ENCODE measurements at places on chromosomes 1 and 21.

DNA sequence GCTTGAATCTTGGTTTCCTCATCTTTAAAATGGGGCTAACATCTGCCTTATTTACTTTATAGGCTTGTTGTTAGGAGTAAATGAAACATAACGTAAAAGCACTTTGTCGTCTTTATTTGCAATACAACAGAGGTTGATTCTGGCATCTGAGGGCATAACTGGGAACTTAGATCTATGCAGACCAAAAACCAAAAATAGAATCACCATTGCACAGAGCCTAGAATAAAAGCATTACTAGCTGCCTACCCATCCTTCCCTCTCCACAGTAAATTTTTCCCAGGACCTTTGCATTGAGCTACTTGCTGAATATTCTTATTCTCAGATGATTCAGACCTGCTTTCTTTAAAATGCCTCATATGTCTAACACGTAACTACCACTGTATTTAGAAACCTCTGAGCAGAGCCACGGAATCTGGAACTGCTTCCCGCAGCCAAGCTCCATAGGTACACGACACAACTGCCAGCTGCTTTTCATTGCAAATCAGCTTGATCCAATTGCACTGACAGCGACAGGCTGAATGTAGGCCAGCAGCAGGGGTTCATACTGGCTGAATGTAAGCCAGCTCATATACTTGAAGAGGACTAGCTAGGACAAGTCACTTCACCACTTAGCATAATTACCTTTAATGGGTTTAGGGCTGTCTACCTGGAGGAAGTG lies 33.2 kb upstream of the SERBP1 start:
- DNase-seq, result no peak

DNA sequence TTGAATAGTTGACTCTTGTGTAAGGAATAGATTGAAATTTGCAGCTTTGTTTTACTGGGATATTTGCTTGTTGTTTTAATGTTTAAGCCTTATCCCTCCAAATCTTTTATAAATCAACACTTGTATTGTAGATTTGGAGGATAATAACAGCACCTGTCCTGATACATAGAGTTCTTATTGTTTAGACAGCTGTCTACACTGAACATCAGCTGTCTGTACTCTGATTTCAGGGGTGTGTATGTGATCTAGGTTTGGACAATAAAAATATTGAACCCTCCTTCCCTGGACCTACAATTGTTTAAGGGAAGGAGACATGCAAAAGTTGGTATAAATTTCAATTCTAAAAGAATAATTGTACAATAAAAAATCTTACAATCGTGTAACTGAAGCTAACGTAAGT lies 48.3 kb upstream of the DPH5 start:
- no peak for DNase-seq

DNA sequence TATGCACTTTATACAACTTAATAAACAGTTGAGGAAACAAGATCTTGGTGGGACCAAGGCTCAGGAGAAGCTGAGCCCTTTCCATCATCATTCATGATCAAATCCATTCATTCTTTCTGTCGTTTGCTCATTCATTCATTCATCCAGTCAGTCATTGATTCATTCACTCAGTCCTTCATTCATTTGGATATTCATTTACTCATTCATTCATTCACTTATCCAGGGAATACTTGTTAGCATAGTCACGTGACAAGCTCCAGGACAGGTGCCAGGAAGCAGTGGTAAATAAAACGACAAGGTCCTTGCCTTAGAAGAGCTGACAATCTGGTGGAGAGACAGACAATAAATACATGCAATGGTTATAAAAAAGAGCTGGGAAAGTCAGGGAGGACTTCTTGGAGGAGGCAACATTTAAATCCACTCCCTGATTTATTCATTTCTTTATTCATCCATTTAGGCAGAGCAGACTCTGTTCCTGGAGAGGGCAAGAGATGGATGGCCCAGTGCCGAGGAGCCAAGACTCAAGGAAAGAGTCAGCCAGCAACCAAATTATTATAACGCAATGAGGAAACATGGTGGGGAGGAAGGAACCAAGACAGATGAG lies 74.1 kb upstream of the CASZ1 start:
- DNase-seq, result no peak

- no peak for DNase-seq
Measured at GRCh38 chr1:33220676-33221384, 35.5 kb upstream of the ZNF362 start.

DNA sequence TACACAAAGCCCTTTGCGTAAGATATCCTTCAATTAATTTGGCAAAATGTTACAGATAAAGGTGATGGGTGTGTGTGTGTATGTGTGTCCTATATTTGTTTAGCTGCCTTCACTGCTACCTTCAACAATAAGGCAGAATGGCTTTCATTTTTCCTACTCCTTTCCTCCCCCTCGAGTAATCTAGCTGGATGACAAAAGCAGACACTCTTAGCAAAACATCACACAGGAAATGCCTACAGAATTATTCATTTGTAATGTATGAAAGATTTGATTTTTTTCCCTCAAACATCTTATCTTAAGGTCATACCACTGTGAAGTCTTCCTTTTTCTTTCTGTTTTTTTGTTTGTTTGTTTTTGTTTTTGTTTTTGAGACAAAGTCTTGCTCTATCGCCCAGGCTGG lies 10.6 kb downstream of the PTPN22 start:
- no peak for DNase-seq

GRCh38 chr1:201488830-201489589 lies 17.9 kb downstream of the CSRP1 start:
- DNase-seq, result no peak

GRCh38 chr1:99441299-99442095 lies 177.2 kb downstream of the PLPPR4 start:
- no peak for DNase-seq

GRCh38 chr1:224681816-224682215 lies 65.7 kb downstream of the CNIH3 start:
- DNase-seq, result no peak

GRCh38 chr1:151988405-151988923 lies 5.2 kb downstream of the S100A10 start:
- DNase-seq, result no peak

GRCh38 chr1:50424884-50425375 lies 1.7 kb upstream of the DMRTA2 start:
- no peak for DNase-seq

- DNase-seq, result no peak
Measured at GRCh38 chr1:109091839-109092193, 1.3 kb downstream of the TMEM167B start.

DNA sequence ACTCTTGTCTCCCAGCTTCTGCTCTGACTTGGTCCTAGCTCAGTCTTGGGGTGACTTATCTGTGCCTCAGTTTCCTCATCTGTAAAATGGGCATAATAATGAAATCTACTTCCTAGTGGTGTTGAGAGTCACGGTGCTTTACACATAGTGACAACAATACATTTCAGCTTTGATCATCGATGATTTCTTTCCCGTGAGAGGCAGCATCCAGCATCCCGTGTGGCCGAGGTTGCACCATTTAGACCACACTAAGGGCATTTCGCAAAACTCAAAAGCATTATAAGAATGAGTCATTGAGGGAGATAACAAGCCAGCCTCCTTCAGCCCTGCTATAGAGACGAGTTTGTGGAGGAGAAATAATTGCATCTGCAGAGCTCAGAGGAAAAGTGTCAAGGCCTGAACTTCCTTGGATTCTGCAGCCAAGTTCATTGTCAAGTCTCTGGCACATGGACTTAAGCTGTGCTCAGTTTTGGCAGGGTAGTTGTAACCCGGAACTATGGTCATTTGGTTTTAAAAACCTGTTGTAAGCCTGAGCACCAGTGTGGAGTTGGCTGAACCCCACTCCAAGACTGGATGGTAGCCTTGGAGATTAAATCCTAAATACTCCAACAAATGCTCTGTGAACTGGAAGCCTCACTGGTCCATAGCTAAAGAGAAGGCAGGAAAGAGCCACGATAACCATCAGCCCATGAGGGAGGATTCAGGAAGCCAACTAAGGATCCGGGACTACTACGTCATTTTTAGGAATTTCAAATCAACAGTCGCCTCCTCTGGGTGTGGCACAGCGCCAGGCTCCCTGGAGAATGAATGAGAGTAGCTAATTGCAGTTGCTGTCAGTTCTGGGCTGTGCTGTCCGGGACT lies 64.2 kb downstream of the TCP10L start:
- DNase-seq, result no peak

DNA sequence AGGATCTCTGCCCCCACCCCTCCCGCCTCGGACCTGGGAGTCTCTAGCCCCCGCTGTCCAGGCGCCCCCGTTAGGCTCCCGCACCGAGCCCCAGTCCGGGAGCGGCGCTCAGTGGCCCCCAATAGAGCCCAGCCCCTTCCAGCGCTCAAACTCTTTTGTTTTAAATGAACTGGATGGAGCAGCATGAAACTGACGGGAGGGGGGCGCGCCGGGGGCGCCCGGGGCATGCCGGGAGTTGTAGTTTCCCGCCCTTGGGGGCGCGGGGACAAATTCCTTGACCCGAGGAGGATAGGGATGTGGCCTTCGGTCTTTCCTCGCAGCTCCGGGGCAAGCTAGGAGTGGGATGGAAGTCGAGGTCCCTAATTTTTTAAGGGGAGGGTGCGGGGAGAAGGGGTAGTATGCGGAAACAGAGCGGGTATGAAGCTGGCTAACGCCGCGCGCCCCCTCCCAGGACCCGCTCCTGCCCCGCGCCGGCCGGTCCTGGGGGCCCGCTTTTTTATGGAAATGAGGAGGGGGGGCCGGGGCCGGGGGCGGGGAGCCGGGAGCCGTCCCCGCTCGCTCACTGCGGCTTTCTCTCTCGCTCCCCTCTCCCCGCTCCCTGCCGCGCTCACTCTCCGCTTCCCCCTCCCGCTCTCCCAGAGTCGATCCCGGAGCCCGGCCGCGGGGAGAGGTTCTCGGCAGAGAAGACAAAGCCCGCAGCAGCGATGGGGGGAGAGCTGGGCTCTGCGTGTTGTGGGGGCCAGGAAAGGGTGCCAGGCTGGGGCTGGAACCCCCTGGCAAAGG lies at the start of gene MEX3A:
Gene MEX3A, minus strand, starts transcription at position 157 of the 783 bp plus-strand sequence. CDS start 467 bp downstream, outside the sequence.
- peak; percentile 25 for DNase-seq

DNA sequence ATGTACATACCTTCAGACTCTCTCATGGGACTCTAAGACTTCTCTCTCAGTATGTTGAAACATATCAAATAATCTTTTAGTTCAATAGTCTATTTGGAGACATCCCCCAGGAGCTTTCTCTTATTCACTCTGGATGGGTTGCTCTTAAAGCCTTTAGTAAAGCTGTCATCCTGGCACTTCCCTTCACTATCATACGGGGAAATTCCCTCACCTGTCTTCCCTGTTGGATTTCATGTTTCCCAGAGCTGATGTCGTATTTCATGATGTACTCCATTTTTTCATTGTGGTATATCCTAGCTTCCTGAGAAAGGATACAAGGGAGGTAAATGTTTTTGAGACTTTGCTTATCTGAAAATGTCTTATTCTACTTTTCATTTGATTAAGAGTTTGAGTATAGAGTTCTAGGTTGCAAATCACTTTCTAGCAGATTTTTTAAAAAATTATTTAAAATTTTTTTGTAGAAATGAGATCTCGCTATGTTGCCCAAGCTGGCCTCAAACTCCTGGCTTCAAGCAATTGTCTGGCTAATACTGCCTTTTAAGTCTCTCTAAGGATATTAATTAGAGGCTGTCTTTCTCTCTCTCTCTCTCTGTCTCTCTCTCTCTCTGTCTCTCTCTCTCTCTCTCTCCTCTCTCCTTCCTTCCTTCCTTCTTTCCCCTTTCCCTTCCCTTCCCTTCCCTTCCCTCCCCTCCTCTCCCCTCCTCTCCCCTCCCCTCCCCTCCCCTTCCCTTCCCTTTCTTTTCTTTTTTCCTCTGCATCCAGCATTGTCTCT lies 17.0 kb upstream of the MACF1 start:
- DNase-seq, result no peak

DNA sequence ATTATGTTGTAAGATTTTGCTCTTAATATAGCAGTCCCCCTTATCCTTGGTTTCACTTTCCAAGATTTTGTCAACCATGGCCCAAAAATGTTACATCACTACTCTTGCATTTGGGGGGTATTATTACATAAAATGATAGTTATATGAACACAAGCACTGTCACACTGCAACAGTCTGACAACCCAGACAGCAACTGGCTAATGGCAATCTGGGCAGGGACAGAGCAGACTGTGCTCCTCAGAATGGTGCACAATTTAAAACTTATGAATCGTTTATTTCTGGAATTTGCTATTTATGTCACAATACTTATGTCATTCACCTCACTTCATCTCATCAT lies 2.1 kb upstream of the IVNS1ABP start:
- DNase-seq, result no peak

DNA sequence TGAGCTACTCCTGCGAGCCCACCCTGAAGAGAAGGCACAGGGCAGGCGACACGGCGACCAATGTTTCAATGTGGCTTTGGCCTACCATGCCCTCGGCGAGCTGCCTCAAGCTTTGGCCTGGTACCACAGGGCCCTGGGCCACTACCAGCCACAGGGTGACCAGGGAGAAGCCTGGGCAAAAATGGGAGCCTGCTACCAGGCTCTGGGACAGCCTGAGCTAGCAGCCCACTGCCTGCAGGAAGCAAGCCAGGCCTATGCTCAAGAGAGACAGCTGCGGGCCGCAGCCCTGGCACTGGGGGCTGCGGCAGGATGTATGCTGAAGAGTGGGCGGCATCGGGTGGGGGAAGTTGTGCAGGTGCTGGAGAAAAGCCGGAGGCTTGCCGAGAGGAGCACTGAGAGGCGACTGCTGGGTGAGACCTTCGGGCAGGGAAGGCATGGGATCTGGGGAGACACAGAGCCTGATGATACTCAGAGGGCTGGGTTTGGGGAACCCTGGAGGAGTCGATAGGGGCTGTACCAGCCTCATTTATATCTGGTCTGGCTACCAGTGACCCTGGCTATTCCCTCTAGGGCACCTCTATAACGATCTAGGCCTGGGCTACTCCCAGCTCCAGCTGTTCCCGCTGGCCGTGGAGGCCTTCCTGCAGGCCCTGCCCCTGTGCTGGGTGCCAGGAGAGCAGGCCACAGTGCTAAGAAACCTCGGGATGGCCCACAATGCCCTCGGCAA lies 2.3 kb downstream of the TTC24 start:
- DNase-seq, result no peak

GRCh38 chr1:162253790-162254189 lies 122.9 kb downstream of the SPATA46 start:
- DNase-seq, result no peak

DNA sequence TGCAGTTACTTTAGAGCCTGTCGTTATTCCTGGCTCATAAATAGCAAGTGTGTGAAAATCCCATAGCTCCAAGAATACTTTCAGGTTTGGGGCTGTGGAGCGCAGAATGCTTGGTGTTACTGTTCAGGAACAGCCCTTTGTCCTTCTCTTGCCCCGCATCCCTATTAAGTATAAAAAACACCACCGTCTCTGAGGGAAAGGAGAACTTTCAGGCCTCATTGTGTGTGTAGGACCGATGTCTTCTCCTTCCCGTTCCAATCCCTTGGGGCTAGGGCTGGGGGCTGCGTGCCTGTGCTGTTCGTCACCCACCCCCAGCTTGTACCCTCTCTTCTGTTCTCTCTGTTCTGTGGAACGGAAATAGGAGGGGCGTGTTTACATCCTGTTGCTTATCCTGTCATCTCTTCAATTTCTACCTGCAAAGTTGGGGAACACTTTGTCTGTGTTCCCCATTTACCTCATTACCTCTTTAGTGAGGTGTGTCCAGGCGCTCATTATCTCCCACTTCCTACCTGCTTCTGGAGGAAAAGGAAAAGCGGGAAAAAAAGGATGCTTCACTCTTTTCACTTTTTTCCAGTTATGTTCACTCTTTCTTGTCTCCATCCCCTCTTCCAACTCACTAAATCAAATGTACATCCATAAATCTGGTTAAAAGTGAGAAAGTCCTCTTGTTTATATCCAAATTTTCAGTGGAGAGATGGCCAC lies 788 bp upstream of the TXNIP start:
- peak; percentile 56 for DNase-seq

Data from activated CD4-positive, alpha-beta T cell treated with anti-CD3 and anti-CD28 coated beads, Interleukin-2, amount 50 U/mL, for 24 hours (primary cell).